ENCODE measurements at places on chromosomes 3 and 15.
A peak's percentile ranks its signal among the peaks of the same experiment; 100 is the strongest.

DNA sequence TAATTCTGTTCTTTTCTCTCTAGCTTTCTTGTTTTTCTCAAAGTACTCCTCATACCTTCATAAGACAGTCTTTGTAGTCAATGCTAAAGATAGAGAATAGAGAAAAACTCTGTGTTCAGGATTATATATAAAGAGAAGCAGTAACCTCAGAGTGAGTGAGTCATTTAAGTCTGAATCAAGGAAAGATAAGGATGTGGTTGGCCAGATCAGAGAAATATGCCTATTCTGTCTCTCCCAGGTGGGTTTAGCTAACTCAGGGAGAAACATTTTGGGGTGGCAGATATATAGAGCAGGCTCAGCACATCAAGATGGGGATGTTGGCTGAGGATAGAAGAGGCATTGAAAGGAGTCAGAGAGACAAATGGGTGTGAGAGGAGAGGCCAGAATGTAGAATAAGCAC lies 31.4 kb downstream of the GTF2E1 start:
- DNase-seq = peak; percentile 17

- DNase-seq = no peak
Observed at GRCh38 chr3:115550285-115550761, 73.0 kb upstream of the GAP43 start.

DNA sequence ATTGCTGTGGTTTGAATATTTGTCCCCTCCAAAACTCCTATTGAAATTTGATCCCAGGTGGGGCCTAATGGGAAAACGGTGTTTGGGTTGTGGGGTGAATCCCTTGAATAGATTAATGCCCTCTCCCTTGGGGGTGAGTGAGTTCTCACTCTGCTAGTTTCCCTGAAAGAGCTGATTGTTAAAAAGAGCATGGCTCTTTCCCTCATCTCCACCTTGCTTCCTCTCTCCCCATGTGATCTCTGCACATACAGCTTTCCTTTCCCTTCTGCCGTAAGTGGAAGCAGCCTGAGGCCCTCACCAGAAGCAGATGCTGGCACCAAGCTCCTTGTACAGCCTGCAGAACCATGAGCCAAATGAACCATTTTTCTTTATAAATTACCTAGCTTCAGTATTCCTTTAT lies 394.9 kb upstream of the WNT5A start:
- no peak for DNase-seq

GRCh38 chr15:62672268-62672667 lies 370.3 kb upstream of the TPM1 start:
- no peak for DNase-seq

GRCh38 chr15:91192690-91193377 lies 92.8 kb downstream of the SV2B start:
- no peak for DNase-seq

DNA sequence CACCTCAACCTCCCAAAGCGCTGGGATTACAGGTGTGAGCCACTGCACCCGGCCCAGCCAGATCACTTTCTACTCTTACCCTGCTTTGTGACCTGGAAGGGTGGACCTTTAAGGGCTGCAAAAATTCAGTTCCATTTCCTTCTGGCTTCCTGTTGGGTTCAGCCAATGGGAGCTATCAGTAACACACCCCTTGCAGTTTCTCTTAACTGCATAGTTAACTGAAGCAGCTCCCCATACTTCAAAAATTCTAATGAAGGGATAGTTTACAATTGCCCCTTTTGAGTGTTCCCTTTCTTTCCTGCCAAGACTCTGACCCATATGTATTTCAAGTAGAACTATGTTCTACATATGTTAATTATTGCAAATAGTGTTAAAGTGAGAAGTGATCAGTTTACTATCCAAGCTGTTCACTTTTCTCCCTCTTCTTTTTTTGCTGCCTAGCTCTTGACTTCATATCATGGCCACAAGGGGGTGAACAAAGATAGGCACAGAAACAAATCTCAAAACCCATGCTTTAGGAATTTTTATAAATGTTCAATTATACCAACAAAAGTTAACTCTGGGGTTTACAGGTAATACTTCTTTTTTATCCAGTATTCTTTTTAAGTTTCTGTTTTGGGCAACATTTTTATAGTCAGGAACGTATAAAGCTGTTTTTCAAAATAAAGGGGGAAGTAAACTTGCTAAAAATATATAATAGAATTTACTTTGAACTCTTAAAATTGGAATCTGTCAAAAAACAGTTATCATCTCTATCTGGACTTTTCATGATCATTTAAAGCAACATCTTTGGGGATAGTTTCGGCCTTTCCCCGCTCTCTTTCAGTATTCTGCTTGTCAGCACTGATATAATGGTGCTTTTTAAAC lies 8.1 kb downstream of the PGBD4 start:
- no peak for DNase-seq

DNA sequence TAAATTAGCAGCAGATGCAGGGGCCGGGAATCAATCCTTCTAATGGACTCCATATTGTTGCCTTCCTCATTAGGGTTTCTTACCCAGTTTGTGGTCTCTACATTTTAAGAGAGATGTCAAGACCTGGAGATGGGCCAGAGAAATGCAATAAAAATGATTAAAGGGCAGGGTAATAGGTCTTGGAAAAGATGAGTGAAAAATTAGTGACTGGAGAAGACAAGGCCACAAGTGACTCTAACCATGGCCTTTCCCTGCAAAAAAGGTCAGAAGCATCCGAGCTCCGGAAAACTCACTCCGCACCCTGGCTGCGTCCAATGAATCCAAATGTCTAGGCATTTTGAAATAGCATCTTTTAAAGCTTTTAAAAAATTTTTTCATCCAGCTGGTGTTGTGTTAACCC lies 152.8 kb downstream of the ARRDC4 start:
- DNase-seq = no peak

- DNase-seq = no peak
Observed at GRCh38 chr3:35760146-35760545, 120.8 kb downstream of the ARPP21 start.

DNA sequence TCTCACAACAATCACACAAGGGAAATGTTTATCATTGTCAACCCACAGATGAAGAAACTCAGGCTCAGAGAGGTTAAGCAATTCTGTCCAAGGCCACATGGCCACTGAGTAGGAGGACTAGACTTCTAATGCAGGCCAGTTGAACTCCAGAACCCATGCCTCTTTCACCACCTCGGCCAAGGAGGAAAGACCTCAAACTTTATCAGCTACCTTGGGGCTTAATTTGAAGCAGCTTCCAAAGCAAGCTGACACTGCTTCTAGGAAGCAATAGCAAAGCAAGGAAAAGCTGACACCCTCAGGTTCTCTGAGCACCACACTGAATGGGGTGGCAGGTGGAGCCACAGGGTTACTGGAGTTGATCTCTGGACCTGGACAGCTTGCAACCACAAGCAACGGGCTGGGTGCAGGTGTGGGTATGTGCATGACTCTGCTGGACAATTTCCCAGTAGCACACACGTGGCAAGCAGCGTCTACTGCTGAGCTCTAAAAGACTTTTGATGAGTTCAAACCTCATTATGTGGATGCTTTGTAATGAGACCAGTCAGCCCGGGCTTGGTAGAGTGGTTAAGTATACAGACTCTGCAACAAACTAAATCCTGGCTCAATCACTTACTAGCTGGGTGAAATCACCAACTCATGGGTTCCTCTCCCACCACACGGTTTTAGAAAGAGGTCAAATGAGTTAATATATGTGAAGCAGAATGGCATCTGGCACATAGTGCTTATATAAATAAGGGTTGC lies 23.1 kb downstream of the CCNL1 start:
- DNase-seq = no peak

GRCh38 chr3:126116526-126116925 lies 32.6 kb upstream of the SLC41A3 start:
- no peak for DNase-seq

DNA sequence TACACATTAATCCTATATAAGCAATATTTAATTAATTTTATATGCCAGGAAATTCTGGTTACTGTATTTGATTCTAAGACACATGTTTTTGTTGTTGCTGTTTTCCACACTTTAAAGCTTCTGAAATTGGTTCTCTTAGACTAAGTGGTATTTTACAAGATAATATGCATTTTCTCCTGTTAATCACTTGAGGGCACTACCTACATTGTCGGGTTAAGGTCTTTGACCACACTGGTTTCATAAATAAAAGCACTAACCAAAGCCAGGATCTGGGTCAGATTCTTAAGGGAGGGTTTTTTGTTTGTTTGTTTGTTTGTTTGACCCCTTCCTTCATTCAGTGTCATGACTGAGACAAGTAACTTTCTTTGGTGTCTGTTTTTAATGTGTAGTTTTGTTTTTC lies 590.2 kb downstream of the RBMS3 start:
- DNase-seq = no peak

DNA sequence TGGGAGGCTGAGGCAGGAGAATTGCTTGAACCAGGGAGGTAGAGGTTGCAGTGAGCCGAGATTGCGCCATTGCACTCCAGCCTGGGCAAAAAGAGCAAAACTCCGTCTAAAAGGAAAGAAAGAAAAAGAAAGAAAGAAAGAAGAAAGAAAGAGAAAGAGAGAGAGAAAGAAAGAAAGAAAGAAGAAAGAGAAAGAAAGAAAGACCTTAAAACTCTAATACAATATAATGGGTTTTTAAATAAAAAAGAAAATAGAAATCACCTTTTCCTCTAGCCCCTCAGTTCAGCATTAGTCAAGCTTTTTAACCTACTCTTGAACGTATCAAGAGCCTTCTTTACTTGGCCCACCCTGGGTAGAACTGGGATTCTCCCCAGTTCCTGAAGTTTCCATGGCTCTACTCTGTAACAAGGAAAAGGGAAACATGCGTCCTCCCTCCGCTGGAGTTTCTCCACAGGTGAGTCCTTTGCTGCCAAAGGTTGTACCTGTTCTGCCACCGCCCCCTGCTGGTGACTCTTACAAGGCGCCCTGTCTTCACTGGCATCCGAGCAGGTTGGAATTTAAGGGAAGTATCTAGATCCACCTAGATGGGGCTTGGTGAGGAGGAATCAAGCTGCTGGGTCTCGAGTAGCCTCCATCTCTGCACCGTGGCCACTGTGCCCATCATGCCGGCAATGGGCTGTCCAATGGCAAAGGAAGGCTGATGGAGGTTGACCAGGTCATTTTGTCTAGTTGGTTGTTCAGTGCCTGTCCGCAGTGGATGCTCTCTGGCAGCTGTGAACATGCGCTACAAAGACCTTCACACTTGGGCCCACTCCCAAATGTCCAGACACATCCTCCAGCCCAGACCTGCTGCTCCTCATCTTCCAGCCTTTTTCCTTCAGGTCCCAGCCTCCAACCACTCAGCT lies 20.6 kb upstream of the EPHB3 start:
- DNase-seq = peak; percentile 59
